ENCODE measurements at places on chromosomes 6 and 20.

DNA sequence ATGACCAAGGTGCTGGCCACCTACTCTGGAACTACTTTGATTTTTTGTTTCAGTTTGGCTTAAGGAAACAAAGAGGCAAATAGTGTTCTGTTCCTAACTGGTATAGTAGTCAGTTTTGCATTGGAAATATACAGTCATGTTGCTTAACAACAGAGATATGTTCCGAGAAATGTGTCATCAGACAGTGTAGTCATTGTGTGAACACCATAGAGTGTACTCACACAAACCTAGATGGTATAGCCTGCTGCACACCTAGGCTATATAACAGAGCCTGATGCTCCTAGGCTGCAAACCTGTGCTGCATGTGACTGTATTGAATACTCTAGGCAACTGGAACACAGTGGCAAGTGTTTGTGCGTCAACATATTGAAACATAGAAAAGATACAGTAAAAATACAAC is 80.4 kb downstream of the ARID1B start:
- DNase-seq = no peak

- DNase-seq = no peak
These were observed 171.0 kb upstream of the CITED2 start for GRCh38 chr6:139545206-139546105.

DNA sequence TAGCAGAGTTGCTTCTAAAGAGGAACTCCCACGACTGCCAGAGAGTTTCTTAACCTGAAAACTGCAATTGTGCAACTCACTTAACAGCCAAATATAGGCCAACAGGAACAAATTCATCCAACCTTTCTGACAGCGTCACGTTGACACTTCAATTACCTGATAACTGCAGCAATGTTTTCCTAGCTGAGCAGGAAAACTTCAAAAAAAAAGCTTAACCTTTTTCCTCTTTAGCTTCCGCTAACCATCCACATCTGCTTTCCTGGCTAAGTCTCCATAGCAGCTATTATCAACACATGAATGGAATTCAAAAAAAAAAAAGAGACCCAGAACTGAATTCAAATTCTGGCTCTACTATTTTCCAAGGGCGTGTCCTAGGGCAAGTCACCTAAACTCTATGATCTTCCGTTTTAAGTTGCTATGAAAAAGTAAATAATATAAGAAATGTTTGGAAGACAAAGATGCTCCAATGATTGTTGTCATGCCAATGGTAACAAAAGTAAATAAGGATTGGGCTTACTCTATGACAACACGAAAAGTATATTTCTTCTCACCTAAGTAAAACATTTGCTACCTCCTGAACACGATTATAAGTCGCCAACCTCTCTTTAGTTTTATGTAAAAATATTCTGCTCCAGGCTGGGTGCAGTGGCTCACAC is 524.6 kb upstream of the JARID2 start:
- DNase-seq = no peak

GRCh38 chr6:95087394-95088097 is 489.8 kb upstream of the MANEA start:
- no peak for DNase-seq

- DNase-seq = no peak
These were observed 57.8 kb upstream of the TAB2 start for GRCh38 chr6:149259753-149260152.

DNA sequence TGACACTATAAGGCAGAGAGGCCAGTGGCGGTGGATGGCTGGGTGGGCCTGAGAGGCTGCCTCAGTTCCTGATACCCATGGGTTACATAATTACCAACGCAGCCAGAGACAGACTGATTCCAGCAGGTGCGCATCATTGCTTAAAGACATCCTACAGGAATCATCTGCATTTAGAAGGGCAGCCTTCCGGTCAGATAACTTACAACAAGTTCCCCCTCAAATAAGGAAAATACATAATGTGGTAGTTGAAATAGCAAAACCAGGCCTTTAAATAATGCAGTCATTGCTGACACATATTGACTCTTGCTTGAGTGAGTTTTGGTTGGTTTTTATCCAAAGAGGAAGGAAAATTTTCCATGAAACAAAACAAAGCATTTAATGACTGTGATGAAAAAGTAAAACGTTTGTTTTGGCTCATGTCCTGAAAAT is 81.9 kb downstream of the SIM1 start:
- no peak for DNase-seq

- no peak for DNase-seq
These were observed 48.0 kb upstream of the PTPRT start for GRCh38 chr20:43237651-43238168.

DNA sequence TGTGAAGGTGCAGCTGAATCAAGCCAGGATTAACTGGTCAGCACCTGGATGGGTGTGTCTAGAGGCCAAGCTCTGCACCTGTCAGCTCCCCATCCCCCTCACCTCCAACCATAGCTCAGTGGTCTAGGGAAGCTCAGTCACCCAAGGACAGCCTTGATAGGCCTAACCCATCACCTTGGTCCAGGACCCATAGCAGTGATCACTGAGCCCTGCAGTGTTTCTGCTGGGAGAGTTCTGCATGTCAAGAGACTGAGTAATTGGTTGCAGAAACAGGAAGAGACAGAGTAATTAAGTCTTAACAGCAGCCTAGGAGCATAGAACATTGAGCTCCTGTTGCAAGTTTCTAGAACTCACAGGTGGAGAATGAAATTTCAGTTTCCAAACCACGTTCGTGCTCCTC is 18.7 kb upstream of the RALGAPB start:
- DNase-seq = no peak
